Stimulated activated naive B cell treated with anti-CD40 and anti-IgM and Interleukin-4, amounts not matched to agents 10 μg/mL and 1 μg/mL and 100 μg/mL, for 72 hours (primary cell): ENCODE measurements at places on chromosomes 11 and 22.

DNA sequence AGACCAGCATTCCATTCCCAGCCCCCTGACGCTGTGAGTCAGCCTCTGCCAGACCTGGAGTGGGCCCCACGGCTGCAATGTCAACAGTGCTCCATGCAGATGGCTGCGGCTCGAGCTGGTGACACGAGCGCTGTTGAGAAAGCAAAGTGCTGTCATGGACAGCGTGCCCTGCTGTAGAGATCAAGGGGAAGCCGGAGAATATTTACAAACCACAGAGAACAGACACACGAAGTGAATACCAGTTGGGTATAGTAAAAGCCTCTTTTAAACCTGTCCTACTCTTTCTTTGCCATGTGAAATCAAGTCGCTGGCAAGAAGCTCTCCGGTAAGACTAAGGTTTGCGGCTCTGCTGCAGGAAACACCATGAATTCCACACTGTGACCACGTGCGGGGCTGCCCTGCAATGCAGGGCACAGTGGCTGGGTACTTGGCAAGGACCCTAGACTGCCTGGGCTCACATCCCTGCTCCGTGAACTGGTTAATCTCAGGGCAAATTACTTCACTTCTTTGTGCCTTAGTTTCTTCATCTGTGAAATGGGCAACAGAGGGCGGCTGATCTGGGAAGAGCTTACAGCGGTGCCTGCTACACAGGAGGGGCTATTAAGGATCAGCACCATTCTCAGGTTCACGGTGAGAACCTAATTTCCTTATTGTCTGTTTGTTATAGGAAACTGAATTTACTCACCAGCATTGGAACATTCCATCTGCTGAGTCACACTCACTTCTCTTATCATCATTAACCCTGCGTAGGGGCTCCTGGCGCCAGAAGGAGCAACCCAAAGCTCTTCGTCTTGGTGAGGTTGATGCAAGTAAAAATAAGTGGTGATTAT lies 27.8 kb upstream of the ELFN2 start:
- no peak for DNase-seq

DNA sequence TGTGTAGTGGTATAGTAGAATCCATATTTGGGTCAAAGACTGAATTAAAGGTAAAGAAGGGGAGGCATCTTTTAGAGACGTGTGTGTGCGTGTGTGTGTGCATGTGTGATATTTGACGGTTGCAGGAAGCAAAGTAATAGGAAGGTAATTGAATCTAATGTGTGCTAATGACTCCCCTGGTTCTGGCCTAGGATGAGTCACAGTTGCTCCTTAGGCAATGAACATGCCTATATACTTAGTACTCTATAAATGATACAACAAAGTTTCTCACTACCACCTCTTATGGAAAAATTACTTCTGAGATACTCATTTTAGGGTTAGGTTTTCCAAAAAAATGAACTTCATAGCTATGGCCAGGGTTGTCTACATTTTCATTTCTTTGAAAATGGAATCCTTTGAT lies 409.6 kb downstream of the GUCY1A2 start:
- DNase-seq = no peak

- no peak for DNase-seq
Observed at GRCh38 chr22:50529416-50529896, 356 bp downstream of the TYMP start.

DNA sequence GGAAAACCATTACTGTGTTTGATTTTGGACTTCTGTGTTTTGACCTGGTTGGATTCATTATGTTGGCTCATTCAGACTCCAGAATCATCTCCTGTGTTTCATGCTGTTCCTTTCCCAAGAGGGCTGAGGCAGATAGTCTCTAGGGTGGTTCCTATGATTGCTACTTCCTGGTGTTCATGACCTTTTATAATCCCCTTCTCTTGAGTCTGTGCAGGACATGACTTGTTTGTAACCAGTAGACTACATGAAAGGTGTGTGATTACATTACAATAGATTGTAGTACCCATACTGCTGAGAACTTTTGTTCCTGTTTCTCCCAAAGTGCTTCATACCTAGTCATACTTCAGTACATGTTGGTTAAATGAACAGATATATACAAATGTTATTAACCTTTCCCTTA lies 700.6 kb downstream of the METTL15 start:
- DNase-seq = no peak

GRCh38 chr22:41848468-41848867 lies 15.6 kb downstream of the SREBF2 start:
- DNase-seq = no peak

- DNase-seq = no peak
Observed at GRCh38 chr11:56852131-56852530, 103.6 kb upstream of the OR9G4 start.

GRCh38 chr11:29040489-29040888 lies 932.3 kb downstream of the METTL15 start:
- DNase-seq = no peak

- DNase-seq = no peak
Observed at GRCh38 chr22:42939451-42939881, 75.5 kb downstream of the PACSIN2 start.

- DNase-seq = no peak
Observed at GRCh38 chr11:134864233-134864967, 452.4 kb upstream of the B3GAT1 start.

DNA sequence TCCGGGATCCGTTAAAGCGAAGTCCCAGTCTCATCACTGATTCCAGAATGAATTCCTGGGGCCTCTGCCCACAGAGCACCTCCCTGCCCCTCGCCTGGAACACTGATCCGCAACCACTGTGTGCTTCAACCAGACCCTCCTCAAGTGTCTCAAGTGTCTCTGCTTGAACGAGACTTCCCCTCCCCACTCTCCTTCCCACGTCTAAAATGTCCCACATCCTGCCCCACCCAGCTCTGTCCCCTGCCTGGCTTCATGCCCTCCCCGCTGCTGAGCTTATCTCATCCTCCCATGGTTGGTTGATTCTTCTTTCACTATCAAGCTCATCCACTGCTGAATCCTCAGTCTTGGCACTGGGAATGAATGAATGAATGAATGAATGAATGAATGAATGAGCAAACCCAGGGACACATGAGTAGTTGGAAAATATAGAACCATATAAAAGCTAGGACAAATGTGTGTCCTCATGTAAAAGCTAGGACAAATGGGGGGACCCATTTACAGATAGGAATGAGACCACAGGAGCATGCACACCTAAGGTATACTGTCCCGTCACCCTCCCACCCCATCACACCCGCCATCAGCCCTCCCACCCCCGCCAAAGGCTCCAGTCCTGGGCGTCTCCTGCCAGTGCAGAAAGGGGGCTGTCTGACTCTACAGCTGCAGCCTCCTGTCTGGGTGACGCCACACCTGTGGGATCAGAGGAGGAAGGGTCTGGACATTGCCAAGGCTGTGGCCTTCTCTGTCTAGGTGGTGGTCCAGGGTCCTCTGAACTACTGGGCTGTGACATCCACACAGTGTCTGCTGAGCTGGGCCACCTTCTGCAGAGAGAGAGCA lies 71.4 kb upstream of the LINC01488 start:
- DNase-seq = no peak

- no peak for DNase-seq
Observed at GRCh38 chr11:2569321-2569721, 124.5 kb downstream of the KCNQ1 start.

DNA sequence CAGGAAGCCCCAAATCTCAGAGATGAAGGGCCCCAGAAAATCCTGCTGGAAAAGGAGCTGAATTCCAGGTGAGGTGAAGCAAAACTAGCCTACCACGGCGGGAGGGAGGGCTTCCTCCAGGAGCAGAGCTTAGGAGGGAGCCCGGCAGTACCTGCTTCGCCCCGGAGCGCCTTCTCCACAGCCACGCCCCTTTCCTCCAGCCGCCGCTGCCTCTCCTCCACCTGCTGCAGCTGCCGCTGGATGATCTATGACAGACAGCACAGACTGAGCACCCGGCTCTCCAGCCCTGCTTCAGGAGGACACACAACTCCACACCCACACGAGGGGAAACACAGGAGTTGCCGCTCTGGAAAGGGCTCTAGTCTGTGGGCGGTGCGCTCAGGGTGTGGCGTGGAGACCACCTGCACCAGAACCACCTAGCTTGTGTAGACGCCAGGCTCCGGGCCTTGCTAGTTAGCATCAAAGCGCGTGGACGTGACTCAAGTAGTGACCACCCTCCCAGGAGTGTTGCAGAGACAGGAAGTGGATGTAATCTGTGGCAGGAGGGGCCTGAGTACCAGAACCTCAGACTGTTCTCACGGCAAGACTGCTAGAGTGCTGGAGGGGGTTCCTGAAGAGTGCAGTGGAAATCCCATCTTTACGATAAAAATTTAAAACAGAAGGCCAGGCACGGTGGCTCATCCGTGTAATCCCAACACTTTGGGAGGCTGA lies 34.6 kb upstream of the BID start:
- DNase-seq = no peak

GRCh38 chr22:16819249-16819648 lies 6.0 kb downstream of the XKR3 start:
- no peak for DNase-seq

DNA sequence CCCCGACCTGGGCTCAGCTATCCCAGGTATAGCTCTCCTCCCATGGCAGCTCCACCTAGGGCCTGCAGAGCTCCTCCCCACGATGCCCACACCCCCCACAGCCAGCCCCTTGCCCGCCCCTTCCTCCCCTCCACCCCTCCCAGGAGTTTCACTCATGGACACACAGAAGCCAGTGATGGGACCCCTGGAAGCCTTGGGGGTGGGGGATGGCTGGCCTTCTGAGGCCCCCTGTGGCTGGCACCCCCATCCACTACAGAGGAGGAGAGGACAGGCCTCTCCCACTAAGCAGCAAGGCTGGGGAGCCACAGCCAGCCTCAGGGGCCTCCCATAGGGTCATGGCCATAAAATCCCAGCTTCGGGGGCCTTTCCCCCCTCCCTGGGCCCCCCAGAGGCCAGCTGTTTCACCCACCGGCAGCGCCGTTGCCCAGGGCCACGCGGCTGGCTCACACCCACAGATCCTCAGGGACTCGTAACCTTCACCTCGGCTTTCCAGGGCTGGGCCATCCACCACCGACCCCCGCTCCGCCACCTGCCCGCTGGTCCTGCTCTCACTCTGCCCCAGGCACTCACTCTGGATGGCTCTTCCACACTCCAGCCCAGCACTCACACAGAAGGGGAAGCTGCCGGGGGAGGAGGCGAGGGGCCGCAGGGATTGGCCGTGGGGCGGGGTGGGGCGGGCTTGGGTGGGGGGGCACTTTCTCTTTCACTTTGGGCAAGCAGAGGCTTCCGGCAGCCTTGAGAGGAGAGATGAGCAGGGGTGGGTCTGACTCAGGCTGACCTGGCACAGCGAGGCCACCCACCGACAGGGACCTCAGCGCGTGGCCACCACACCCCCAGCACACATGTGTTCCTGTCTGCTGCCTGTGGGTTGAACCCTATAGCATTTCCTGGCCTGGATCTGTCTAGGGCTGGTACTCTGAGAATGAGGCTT lies 2.2 kb downstream of the SLC25A22 start:
- DNase-seq = peak; percentile 61

DNA sequence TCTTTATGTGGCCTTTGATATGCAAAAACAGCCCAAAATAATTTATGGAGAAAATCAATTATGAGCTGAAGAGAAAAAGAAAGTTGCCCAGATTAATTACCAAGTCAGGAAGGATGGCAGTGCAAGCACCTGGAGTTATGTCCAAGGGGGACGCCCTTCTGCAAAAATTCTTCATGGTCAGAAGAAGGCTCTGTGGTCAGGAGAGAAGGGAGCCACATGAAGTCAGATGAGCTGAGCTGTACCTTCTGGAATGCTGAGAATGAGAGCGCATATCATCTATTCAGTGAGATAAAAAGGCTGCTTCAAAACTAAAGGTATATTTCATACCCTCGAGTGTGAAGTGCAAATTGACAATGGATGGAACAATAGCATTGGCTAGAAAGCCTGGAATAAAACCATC lies 607.4 kb downstream of the NTM start:
- no peak for DNase-seq

GRCh38 chr22:25839755-25840154 lies 97.8 kb downstream of the MYO18B start:
- no peak for DNase-seq

- no peak for DNase-seq
Observed at GRCh38 chr11:73185680-73186293, 32.3 kb upstream of the P2RY2 start.

GRCh38 chr22:41222846-41223507 lies 17.8 kb downstream of the CHADL start:
- no peak for DNase-seq

GRCh38 chr11:67654225-67654624 lies 3.7 kb upstream of the ACY3 start:
- DNase-seq = no peak

- DNase-seq = no peak
Observed at GRCh38 chr11:82987997-82988396, 83.7 kb downstream of the RAB30 start.

GRCh38 chr11:120224972-120225909 lies 14.4 kb downstream of the OAF start:
- no peak for DNase-seq

DNA sequence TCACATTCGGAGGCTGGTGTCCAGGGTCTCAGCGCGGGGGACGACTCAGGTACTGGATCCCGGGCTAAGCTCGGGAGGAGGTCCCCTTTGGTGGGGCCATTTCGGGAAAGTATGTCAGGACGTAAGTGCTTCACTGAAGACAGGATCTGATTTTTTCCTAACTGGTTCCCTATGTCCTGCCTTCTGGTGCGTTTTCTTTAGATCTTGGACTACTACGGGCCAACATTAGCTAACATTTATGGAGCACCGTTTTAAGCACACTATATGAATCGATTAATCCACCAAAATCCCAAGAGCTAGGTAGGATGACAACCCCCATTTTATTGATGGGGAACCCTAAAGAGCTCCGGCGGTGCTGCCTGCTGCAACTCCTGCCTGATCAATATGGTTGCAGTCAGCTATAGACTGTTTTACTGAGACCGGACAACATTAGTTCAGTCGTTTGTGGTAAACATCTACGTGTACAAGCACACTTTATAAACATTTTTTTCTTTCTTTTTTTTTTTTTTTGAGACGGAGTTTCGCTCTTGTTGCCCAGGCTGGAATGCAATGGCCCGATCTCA lies 17.0 kb upstream of the WDR74 start:
- no peak for DNase-seq

- peak; percentile 35 for DNase-seq
Observed at GRCh38 chr11:118870396-118871343, 13.0 kb upstream of the CXCR5 start.

DNA sequence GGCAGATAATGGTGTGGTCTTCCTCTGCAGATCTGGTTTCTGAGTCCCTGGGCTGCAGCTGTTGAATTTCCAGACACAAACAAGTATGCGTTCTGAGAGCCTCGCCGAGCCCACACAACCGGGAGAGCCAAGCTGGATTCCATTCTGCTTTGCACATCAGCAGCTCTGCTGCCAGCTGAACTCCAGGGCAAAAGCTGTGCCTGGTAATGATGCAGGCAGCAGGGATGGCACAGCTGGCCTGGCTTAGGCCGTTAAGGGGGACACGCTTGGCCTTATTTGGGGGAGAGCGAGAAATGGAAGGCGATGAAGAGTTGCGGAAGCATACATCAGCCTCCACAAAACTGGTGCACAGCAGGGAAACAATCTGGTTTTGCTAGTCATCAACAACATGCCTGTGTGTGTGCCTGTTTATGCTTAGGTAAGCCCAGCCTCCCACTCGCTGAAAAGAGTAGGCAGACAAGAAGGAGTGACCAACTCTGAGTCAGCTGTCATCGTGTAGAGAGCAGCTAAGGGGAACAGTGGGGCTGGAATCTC lies 25.1 kb downstream of the ADAMTS8 start:
- DNase-seq = no peak

- no peak for DNase-seq
Observed at GRCh38 chr11:18408558-18409291, 3.4 kb upstream of the LDHC start.

- no peak for DNase-seq
Observed at GRCh38 chr11:18368221-18368620, 26.1 kb upstream of the LDHA start.
